ENCODE measurements at places on chromosomes 1 and 21. TPM values are rescaled to one million over a fixed set of nuclear protein-coding genes. Genes with fewer than 3 reads are reported as not detected.

The FMOD gene
- total RNA-seq, result 46.3 TPM

- DNase-seq, result no peak
- H3K4me3 ChIP-seq, result no peak overlapping the region
- H3K27me3 ChIP-seq, result no peaks in the 10 kb centered on the region
- H3K36me3 ChIP-seq, result no peaks in the 10 kb centered on the region
- no peaks in the 10 kb centered on the region for H3K4me1 ChIP-seq
These were observed 75.9 kb upstream of the TTC34 start for GRCh38 chr1:2877391-2877790.

The TMEM61 gene
- 2.1 TPM for total RNA-seq

GRCh38 chr1:174160603-174161002 is 1.3 kb downstream of the RABGAP1L start:
- H3K4me1 ChIP-seq, result peaks cover 5% of the 10 kb centered on the region
- no peak for DNase-seq
- no peak overlapping the region for H3K4me3 ChIP-seq
- no peaks in the 10 kb centered on the region for H3K27me3 ChIP-seq
- H3K27ac ChIP-seq, result no peak overlapping the region

The S1PR1 gene
- 106 TPM for total RNA-seq

DNA sequence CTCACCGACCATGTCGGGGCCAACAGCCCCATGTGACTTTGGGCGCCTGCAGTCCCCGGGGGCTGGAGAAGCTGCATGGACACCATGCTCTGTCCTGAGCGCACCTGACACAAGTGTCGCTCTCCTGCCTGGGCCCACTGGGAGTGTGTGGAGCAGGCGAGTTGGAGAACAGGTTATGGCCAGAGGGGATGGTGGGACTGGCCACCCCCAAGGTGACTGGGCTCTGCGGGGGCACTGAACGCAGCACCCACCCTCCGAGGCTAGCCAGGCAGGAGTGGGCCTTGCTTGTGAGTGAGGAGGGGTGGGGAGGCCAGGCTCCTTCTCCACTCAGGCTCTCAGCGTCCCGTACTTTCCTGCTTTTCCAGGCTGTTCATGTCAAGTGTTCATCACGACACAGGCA is 35.6 kb downstream of the SNAP47 start:
- DNase-seq, result no peak
- H3K27me3 ChIP-seq, result no peaks in the 10 kb centered on the region
- peaks cover 21% of the 10 kb centered on the region for H3K36me3 ChIP-seq
- peaks cover 5% of the 10 kb centered on the region for H3K4me1 ChIP-seq

The IGSF5 gene
- total RNA-seq, result 0.11 TPM

DNA sequence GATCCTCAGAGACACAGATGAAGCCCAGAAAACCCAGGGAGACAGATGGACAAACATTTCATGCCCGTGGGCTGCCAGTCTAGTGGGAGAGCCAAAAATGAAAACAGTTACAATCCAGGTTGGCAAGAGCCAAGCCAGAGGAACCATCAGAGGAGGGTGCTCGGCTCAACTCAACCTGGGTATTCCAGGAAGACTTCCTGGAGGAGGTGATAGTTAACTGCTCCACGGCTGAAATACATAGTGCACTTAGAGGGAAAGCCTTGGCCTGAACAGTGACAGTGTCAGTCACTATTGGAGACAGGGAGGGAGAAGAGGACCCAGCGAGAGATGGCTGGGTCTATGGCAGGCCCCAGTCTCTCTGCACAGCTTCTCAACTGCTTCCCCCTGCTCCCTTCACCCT is 1.9 kb downstream of the ARHGEF19 start:
- H3K36me3 ChIP-seq, result no peaks in the 10 kb centered on the region
- no peak overlapping the region for H3K4me3 ChIP-seq
- DNase-seq, result no peak
- no peaks in the 10 kb centered on the region for H3K27me3 ChIP-seq

- no peak overlapping the region for H3K27ac ChIP-seq
- H3K4me1 ChIP-seq, result no peaks in the 10 kb centered on the region
- no peaks in the 10 kb centered on the region for H3K27me3 ChIP-seq
- H3K36me3 ChIP-seq, result peaks cover 36% of the 10 kb centered on the region
These were observed 13.5 kb upstream of the PPP1R8 start for GRCh38 chr1:27816921-27817630.

The SPOCD1 gene
- 15.7 TPM for total RNA-seq

- no peak overlapping the region for H3K4me3 ChIP-seq
- H3K27me3 ChIP-seq, result no peaks in the 10 kb centered on the region
- no peaks in the 10 kb centered on the region for H3K4me1 ChIP-seq
- no peak overlapping the region for H3K27ac ChIP-seq
- H3K36me3 ChIP-seq, result no peaks in the 10 kb centered on the region
These were observed 5.9 kb upstream of the DHX9 start for GRCh38 chr1:182833271-182833670.

- H3K4me3 ChIP-seq, result no peak overlapping the region
- H3K4me1 ChIP-seq, result peaks cover 2% of the 10 kb centered on the region
- H3K27me3 ChIP-seq, result no peaks in the 10 kb centered on the region
These were observed 58.6 kb downstream of the DDR2 start for GRCh38 chr1:162690672-162691434.

GRCh38 chr1:84376000-84376910 is 22.0 kb upstream of the DNASE2B start:
- DNase-seq, result no peak
- H3K36me3 ChIP-seq, result no peaks in the 10 kb centered on the region

The GREM2 gene
- 8.8 TPM for total RNA-seq

- H3K27me3 ChIP-seq, result no peaks in the 10 kb centered on the region
- H3K4me1 ChIP-seq, result peaks cover 5% of the 10 kb centered on the region
- H3K36me3 ChIP-seq, result no peaks in the 10 kb centered on the region
- H3K27ac ChIP-seq, result peak overlapping the region; percentile 76
These were observed 6.6 kb upstream of the ZNF669 start for GRCh38 chr1:247110627-247111258.

The LCE3D gene
- total RNA-seq, result not detected

The EXO1 gene
- total RNA-seq, result 2.5 TPM

The BPNT1 gene
- total RNA-seq, result 21.7 TPM

- no peak overlapping the region for H3K27ac ChIP-seq
- no peak overlapping the region for H3K4me3 ChIP-seq
- no peaks in the 10 kb centered on the region for H3K4me1 ChIP-seq
- DNase-seq, result no peak
- H3K27me3 ChIP-seq, result no peaks in the 10 kb centered on the region
These were observed 23.1 kb downstream of the TRAF5 start for GRCh38 chr1:211349741-211350140.

GRCh38 chr1:239311331-239311730 is 75.0 kb upstream of the CHRM3 start:
- no peak for DNase-seq
- H3K27ac ChIP-seq, result no peak overlapping the region
- no peaks in the 10 kb centered on the region for H3K36me3 ChIP-seq
- H3K27me3 ChIP-seq, result no peaks in the 10 kb centered on the region

DNA sequence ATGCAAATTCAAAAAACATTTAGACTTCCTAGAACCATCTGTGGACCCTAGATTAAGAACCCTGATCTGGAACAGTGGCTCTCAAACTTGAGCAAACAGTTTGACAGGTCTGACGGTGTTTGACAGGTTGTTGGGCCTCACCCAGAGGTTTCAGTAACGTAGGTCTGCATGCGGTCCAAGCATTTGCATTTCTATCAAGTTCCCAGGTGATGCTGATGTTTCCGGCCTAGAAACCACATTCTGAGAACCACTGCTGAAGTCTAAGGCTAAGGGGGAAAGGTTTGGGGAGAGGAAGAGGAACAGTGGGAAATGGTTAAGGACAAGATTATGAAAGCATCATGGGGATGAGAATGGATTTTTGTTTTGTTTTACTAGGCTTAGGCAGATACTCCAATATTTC is 48.6 kb downstream of the MDM4 start:
- H3K4me3 ChIP-seq, result no peak overlapping the region
- no peaks in the 10 kb centered on the region for H3K27me3 ChIP-seq
- no peak overlapping the region for H3K27ac ChIP-seq

The PRRX1 gene
- total RNA-seq, result 37.5 TPM

DNA sequence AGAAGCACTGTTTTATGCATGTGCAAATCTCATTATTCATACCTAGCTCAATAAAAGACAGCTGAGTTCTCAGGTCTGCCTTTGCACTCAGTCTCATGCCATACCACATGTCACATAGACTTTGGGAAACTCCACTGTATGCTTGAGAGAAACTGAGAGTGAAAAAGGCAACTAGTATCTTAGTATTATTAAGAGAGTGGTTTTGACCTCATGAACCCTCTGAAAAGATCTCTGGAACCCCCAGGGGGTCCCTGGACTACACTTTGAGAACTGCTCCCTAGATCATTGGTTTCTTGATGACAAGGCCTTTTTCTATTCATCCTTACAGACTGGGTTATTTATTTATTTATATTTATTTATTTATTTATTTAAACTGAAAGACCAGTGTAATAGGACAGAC is 3.7 kb upstream of the RHEX start:
- no peaks in the 10 kb centered on the region for H3K36me3 ChIP-seq
- no peak overlapping the region for H3K27ac ChIP-seq
- no peak overlapping the region for H3K4me3 ChIP-seq
- H3K27me3 ChIP-seq, result no peaks in the 10 kb centered on the region
- H3K4me1 ChIP-seq, result no peaks in the 10 kb centered on the region

The CR2 gene
- total RNA-seq, result 3.6 TPM

The NEK2 gene
- total RNA-seq, result 5.9 TPM

GRCh38 chr1:59248758-59249157 is 48.1 kb upstream of the FGGY start:
- no peak overlapping the region for H3K4me3 ChIP-seq
- no peaks in the 10 kb centered on the region for H3K36me3 ChIP-seq
- no peak overlapping the region for H3K27ac ChIP-seq
- no peaks in the 10 kb centered on the region for H3K27me3 ChIP-seq
- no peak for DNase-seq

GRCh38 chr1:6208723-6209660 is 3.1 kb downstream of the RNF207 start:
- H3K4me3 ChIP-seq, result no peak overlapping the region
- H3K36me3 ChIP-seq, result no peaks in the 10 kb centered on the region
- H3K27ac ChIP-seq, result no peak overlapping the region
- peaks cover 4% of the 10 kb centered on the region for H3K4me1 ChIP-seq
- peak; percentile 57 for DNase-seq

DNA sequence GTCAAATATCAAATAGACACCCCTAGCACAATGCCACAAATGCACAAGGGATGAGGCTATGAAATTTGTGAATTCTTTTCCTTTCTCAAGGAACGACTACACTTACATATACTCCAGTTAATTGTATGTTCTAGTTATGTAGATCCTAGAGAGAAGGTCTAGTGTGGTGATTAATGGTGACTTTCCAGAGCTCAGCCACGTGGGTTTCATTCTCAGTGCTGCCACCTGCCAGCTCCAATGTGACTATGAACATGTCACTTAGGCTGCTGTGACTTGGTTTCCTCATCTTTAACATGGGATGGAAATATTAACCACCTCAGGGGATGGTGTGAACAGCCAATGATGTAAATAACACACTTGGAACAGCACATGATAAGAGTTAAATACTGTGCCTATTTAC is 138.3 kb downstream of the APP start:
- no peaks in the 10 kb centered on the region for H3K27me3 ChIP-seq
- no peak overlapping the region for H3K27ac ChIP-seq
- DNase-seq, result no peak
- no peak overlapping the region for H3K4me3 ChIP-seq
- peaks cover 3% of the 10 kb centered on the region for H3K4me1 ChIP-seq

The KCND3 gene
- total RNA-seq, result 8.0 TPM

The SMIM11 gene
- 8.0 TPM for total RNA-seq

- no peak overlapping the region for H3K27ac ChIP-seq
- no peaks in the 10 kb centered on the region for H3K27me3 ChIP-seq
- no peak for DNase-seq
- H3K4me1 ChIP-seq, result no peaks in the 10 kb centered on the region
These were observed 15.7 kb upstream of the PHC2 start for GRCh38 chr1:33446590-33446989.

GRCh38 chr1:29688471-29689365 is 452.4 kb downstream of the PTPRU start:
- H3K4me3 ChIP-seq, result no peak overlapping the region
- H3K4me1 ChIP-seq, result no peaks in the 10 kb centered on the region
- no peaks in the 10 kb centered on the region for H3K36me3 ChIP-seq
- peaks cover 17% of the 10 kb centered on the region for H3K27me3 ChIP-seq
- no peak for DNase-seq
- H3K27ac ChIP-seq, result no peak overlapping the region

The SLC5A9 gene
- total RNA-seq, result 20.3 TPM

DNA sequence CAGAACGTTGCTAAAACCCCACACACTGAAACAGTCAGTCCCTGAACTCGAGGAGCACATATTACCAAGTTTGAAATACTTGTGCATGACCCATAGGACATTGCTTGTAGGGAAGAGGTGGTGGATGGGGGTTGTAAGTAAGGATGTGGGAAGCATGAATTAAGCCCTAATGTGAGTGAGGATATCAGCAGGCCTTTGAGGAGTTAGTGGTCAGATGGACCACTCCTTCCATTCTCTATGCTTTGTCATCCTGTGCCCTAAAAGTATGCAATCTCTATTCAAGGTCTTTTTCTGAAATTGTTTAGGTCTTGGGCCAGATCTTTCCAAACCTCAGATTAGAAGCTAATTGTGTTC is 70.9 kb upstream of the SAMSN1 start:
- H3K4me1 ChIP-seq, result peaks cover 5% of the 10 kb centered on the region
- DNase-seq, result no peak
- no peak overlapping the region for H3K27ac ChIP-seq

- no peak overlapping the region for H3K4me3 ChIP-seq
- peak; percentile 69 for DNase-seq
- H3K27ac ChIP-seq, result peak overlapping the region; percentile 78
- H3K4me1 ChIP-seq, result peaks cover 62% of the 10 kb centered on the region
- no peaks in the 10 kb centered on the region for H3K36me3 ChIP-seq
These were observed 132.6 kb downstream of the DHRS3 start for GRCh38 chr1:12485231-12486058.

DNA sequence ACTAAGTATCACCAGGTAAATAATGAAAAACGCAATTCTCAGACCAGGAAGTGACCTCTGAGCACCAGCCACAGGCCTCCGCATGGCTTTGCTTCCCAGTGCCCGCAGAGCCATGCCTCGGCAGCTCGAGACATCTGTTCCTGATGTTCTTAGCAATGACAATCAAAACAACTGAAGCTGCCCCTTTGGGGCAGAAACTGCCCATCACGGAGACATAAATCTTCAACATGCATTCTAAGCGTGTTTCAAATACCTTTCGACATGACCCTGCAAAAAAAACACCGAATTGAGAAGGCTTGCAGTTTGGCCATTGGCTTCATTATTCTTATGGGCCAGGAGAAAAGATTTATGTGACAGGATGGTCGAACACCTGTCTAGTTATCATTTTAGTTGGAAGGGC is 5.8 kb upstream of the RAP1GAP start:
- peaks cover 5% of the 10 kb centered on the region for H3K27me3 ChIP-seq
- H3K4me1 ChIP-seq, result peaks cover 17% of the 10 kb centered on the region
- peaks cover 7% of the 10 kb centered on the region for H3K36me3 ChIP-seq
- no peak overlapping the region for H3K27ac ChIP-seq

DNA sequence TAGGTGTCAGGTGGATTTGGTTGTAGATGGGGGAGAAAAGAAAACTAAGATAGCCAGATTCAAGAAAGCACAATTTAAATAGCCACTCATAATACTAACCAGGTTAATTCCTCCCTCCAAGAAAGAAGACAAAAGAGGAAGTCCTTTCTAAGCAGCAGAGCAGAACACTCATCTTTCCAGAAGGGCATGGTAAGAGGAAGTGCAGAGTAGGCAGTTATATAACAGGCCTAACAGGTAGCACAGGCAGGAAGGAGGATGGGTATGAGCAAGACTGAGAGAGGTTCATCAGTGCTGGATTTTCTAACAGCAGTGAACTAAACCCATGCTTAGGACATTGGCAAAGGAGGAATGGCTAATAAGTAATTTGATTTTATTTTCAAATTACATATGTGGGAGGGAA is 517.5 kb downstream of the PLPP3 start:
- no peak overlapping the region for H3K27ac ChIP-seq
- H3K27me3 ChIP-seq, result no peaks in the 10 kb centered on the region
- H3K4me3 ChIP-seq, result no peak overlapping the region
- DNase-seq, result no peak
- no peaks in the 10 kb centered on the region for H3K36me3 ChIP-seq

The PDZK1 gene
- total RNA-seq, result 0.25 TPM

The UBL4B gene
- not detected for total RNA-seq
